CD4-positive, alpha-beta T cell treated with Interleukin-12 subunit alpha and Interleukin-12 subunit beta, for 1 hour (primary cell): ENCODE measurements at places on chromosomes 5 and 9.
A peak's percentile ranks its signal among the peaks of the same experiment; 100 is the strongest.

- peak; percentile 35 for DNase-seq
Measured at GRCh38 chr9:137032858-137033257, 970 bp upstream of the FUT7 start.

GRCh38 chr5:179906795-179907555, 722 bp downstream of the TBC1D9B start:
- DNase-seq = peak; percentile 9

DNA sequence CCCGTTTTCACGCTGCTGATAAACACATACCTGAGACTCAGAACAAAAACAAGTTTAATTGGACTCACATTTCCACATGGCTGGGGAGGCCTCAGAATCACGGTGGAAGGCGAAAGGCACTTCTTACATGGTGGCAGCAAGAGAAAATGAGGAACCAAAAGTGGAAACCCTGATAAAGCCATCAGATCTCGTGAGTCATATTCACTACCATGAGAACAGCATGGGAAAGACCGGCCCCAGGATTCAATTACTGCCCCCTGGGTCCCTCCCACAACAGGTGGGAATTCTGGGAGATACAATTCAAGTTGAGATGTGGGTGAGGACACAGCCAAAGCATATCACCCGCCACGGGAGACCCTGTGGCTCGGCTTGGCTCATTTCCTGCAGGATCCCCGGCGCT, 20.2 kb downstream of the EXD3 start:
- DNase-seq = no peak

GRCh38 chr9:101574731-101575333, 19.9 kb downstream of the PPP3R2 start:
- no peak for DNase-seq

DNA sequence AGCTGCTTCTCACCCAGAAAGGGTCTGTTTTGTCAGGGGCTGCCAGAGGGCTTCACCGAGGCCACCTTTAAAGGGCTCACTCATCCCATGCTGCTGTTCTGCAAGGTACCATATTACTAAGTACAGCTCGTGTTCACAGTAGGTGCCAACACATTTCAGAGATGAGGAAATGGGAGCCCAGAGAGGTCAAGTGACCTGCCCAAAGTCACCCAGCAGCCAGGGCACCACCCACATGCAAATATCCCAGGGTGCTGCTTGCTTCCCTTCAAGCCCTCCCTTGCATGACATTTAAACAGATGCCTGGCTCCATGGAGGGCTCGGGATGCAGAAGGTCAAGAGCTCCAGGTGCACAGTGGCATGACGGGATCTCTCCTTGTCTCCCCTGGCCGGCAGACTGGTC, 123.5 kb upstream of the SARDH start:
- DNase-seq = no peak

- no peak for DNase-seq
Measured at GRCh38 chr5:37448941-37449340, 69.8 kb downstream of the WDR70 start.

DNA sequence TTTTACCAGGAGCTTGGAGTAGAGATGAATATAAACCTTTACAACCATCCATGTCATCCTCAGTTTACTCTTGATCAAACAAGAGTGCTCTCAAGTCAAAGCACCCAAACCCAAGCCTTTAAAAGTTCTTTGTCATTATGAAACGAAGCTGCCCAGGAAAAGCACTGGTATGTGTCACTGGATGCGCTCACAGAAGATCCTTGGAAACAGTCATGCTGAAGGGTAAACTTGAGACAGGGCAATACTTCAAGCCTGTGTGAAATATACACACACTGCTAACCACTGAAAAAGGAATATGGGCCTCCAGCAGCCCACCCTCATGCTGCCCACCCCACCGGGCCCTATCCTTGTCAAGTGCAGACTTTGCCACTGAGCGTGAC, 84.5 kb downstream of the PRRT1B start:
- no peak for DNase-seq

GRCh38 chr5:66860199-66860975, 264.2 kb downstream of the MAST4 start:
- no peak for DNase-seq

- DNase-seq = no peak
Measured at GRCh38 chr9:23638011-23638410, 188.0 kb downstream of the ELAVL2 start.

- no peak for DNase-seq
Measured at GRCh38 chr5:171848006-171848405, 62.4 kb downstream of the SMIM23 start.

DNA sequence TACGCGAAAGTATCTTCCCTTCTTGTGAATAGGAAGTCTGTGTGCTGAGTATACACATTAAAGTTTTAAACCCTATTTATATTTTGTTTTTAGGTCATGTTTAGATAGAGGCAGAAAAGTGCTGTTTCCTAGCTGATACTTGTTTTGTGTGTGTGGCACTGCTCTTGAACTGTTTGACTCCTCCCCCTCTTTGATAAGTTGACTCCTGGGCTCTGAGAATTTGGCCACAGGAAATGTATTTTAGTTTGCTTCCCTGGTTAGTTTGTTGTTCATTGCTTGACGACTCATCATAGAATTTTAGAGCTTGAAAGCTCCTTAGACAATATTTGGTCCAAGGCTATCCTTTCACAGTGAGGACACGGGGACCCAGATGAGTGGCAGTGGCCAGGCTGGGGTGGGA, 2.0 kb upstream of the CDC14B start:
- no peak for DNase-seq

DNA sequence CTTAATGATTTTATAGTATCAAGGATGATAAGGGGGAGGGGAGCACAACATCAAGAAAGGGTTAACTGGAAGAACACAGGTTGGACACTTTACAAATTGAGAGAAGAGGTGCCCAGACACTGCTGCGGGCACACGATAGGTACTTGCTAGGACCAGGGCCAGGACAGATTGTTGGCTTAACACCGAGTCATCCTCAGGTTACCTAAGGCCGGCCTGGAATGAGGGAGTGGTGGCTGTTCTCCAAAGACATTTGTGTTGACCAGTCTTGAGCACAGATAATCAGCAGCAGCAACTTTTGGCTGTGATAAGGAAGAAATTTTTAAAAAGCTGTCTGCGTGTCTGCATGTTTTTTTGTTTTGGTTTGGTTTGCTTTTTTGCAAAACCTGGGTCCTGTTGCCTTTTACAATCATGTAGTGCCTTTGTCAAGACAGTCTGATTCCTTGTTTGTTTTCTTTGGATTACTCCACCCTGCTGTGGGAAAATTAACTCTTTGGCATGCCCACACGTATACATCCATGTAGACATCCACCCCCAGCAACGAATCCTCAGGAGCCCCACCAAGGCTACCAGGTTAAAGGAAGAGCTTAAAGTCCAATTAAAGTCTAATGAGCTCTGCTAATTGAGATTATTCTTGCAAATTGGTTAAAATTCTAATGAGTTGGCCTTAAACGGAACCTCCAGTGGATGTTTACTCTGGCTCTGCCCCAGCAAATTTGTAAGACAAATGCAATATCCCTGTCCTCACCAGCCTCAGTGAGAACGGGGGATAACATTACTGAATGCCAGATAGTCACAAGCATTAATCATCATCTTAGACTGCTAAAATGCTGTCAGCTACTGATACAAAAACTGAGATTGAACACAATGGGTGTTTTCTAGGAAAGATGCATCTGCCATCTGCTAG, 382.3 kb downstream of the ACTL7B start:
- no peak for DNase-seq

GRCh38 chr9:130329061-130329460, 63.5 kb downstream of the HMCN2 start:
- DNase-seq = no peak
